ENCODE measurements at places on chromosomes 1 and 21. TPM values are rescaled to one million over a fixed set of nuclear protein-coding genes. Genes with fewer than 3 reads are reported as not detected.

GRCh38 chr21:41164981-41165655, 2.8 kb upstream of the BACE2 start:
- DNase-seq, result peak; percentile 51

DNA sequence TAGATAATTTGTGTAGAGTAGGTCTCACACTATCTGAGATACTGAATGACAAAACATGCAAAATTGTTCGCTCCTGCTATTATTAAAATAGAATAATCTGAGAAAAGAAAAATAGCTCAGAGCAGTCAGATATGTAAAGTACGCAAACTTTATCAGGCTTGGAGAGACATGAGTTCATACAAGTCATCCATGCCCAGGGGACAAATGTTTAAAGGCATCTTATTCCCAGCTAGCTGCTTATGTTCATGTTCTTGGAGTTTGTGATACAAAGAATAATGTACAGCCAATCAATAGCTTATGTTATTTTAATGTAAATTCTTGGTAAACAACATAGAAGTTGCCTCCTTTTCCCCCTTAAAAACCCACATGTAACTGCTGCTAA, 69.4 kb upstream of the USP25 start:
- DNase-seq, result no peak

DNA sequence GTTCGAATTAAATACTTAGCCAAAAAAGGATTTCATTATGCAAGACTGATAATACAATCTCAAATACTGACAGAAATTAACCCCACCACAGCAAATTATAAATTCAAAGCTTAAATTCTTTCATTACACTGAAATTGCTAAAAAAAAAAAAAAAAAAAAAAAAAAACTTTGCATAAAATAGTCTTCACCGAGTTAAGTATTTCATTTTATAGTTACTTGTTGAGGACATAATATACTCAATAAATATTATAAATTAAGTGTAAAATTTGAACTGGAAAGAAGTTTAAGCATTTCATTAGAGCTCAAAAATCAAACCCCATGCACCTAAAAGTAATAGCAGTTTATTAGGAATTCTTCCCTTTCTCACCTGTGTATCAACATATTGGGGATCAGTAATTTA, 1.9 kb upstream of the PSMG1 start:
- DNase-seq, result no peak

DNA sequence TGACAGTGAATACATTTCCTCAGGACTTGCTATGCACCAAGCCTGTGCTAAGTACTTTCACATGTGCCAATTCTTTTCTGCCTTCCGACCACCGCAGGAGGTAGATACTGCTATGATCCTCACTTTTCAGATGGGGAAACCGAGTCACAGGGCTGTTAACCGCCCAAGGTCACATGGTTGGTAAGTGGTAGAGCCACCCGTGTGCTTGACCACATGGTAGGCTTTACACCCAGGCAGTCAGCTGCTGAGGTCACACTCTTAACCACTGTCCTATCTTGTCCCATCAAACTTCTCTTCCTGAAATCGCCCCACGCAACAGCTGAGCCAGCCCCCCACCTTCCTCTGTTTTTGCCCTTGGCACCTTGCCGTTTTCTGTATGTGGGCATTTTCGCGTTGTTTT, 31.0 kb upstream of the SDHB start:
- peak; percentile 72 for DNase-seq

DNA sequence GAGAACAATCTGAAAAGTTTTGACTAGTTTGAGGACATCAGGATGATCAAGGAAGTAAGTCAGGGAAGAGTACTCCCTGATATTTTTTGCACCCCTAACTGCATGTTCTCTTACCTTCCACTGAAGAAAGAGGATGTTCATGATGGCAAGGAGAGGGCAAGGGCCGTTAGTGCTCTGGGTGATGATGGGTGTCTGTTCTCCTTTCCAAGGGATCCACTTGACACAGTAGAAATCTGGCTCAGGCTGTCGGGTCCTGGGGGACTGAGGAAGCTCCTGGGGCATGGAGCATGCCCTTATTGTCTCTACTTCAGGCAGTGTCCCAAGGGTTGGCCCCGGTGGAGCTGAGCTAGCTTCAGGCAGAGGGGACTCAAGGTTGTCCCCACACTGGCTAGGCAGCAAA, 4.7 kb downstream of the MINDY1 start:
- DNase-seq, result no peak

- DNase-seq, result no peak
These were observed 92.1 kb upstream of the C1orf174 start for GRCh38 chr1:3992103-3992556.

DNA sequence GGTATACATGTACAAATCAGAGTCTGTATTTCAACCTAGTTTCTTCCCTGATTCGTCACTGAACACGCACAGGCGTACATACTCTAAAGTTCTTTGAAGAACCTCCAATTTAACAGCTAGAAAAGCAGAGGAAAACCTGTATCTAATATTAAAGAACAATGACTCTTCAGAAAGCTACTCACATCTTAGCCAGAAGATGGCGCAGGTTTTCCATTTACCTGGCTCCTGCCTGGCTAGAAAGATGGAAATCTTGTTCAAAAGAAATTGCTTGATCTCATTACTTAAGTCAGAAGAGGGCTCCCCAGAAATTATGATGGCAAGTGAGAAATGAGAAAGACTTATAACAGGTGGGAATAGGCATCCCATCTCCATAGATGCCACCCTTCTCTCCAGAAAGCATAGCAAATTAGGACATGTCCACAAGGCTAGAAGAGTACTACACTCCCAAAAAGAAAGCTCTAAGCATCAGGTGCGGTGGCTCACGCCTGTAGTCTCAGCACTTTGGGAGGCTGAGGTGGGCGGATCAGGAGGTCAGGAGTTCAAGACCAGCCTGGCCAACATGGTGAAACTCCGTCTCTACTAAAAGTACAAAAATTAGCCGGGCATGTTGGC, 19.0 kb upstream of the L1TD1 start:
- DNase-seq, result peak; percentile 60

- DNase-seq, result no peak
These were observed 307.1 kb downstream of the AMY1C start for GRCh38 chr1:104056786-104057185.

- DNase-seq, result peak; percentile 40
These were observed 5.5 kb downstream of the NCAM2 start for GRCh38 chr21:21003701-21004100.

DNA sequence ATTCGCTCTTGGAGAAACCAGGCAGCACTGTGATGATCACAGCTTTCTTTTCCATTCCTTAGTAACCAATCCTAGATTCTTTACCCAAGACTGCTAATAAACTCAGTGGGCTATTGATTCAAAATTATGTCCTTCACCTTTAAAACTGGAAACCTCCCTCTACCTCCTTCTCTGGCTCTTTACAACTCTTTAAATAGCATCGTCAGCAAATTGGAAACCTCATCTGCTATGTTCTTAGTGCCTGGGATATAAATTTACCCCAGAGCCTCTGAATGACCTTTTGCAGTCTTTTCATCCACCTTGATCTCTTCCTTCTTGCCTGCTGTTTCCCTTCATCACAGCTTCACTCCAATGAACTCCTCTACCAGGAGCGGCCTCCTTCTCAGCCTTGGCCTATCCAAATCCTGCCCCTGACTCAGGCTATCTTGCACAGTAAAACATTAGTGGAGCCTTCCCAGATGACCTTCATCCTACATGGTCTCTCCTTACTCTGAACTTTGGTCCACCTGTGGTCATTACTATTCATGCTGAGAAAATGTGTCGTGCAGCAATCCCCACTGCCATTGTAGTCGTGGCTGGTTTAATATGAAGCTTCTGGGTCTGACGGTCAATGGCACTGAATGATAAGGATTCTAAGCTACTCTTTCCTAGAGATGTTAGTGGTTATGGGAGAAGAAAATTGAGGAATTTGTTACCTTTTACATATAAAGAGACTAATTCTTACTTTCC, 644.1 kb downstream of the SMYD3 start:
- no peak for DNase-seq

GRCh38 chr1:21562896-21563295, 53.7 kb downstream of the ALPL start:
- DNase-seq, result no peak

- DNase-seq, result no peak
These were observed 20.5 kb downstream of the TARBP1 start for GRCh38 chr1:234458352-234459017.

DNA sequence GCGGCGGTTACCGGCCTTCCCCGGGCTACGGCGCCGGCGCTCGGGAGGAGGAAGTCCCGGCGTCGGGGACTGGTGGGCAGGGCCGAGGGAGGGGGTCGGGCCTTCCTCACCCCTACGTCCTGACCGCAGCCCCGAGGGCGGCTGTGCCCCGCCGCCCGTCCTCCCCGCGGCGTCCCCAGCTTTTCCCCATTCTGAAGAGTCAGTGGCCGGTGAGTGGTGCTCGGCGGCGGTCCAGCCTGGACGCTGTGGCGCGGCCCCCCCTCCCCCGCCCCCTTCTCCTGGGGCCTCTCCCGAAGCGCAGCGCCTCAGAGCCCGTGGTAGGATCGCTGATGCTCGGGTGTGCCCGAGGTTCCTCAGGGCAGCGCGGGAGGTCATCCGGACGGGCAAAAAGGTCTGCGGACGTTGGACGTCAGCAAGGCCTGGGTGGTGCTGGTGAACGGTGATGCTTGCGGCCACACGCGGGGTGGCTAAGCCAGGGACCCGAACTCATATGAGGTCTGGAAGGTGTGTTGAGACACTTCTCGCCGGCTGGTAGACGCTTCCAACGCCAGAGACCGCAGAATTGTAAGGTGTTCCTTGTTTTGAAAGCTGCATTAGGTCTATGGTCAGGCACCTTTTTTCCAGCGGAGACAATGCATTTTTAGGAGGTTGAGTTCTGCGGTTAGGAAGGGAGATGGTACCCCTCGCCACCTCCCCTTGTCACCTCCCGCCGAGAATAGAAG, 725 bp downstream of the SLC25A33 start:
- peak; percentile 54 for DNase-seq

DNA sequence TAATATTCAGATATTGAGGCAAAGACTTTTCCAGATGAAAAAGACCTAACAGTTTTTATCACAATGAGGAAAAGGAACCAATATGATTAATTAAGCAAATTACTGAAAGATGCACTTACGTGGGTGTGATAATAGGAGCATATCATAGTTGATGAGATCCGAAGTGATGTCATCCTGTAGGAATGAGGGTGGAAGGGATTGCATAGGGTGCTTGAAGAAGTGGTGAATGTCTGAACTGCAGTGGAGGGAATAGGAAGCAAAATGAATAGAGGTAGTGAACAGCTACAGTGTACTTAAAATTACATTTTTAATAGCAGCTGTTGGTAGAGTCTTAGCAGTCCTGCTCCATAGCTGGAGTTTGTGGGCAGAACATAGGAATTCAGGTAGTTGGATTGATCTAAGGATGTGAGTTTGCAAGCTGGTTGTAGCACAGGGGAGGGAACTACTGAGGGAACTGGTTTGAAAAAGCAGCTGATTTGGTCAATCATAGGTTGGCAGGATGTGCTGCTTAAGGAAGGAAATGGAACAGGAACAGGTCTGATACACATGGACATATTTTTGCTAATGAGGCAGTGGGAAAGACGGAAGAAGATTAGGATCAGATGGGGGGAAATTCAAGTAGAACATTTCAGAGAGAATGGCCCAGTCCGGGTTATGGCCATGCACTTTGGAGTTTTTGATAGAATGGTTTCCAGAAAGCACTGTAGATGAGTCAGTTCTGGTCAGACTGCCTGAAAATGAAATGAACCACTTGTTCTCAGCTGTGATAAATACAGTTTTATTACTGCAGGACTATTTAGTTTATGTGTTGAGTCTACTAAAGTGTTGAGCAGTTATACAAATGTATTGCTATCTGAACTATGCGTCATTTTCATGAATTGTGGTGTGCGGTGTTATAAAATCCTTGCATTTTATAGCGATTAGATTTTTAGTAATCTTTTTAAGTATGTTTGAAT, 155.8 kb downstream of the RYR2 start:
- no peak for DNase-seq

DNA sequence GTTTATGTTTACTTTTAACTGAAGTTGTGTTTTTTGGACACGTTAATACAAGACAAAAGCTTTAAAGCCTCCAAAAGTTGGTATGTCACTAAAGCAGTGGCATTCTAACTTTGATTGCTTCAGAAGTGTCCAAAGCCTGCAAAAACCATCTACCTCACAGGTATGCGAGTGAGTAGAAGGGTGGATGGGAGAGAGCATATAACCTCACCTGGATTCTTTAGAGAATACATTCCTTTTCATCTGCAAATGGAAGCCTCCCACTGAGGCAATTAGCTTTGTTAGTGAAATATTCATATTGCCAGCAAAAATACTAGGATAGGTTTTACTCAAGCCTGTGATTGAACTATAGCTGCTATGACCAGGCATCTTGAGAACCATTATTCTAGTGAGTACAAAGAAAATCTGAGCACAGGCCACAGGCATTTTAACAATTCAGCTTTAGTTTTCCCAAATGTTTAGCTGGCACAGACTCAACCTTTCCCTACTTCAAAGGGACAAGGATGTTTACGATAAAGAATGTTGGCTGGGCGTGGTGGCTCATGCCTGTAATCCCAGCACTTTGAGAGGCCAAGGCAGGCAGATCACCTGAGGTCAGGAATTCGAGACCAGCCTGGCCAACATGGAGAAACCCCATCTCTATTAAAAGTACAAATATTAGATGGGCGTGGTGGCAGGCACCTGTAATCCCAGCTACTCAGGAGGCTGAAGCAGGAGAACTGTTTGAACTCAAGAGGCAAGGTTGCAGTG, 39.7 kb downstream of the MAP3K21 start:
- no peak for DNase-seq

DNA sequence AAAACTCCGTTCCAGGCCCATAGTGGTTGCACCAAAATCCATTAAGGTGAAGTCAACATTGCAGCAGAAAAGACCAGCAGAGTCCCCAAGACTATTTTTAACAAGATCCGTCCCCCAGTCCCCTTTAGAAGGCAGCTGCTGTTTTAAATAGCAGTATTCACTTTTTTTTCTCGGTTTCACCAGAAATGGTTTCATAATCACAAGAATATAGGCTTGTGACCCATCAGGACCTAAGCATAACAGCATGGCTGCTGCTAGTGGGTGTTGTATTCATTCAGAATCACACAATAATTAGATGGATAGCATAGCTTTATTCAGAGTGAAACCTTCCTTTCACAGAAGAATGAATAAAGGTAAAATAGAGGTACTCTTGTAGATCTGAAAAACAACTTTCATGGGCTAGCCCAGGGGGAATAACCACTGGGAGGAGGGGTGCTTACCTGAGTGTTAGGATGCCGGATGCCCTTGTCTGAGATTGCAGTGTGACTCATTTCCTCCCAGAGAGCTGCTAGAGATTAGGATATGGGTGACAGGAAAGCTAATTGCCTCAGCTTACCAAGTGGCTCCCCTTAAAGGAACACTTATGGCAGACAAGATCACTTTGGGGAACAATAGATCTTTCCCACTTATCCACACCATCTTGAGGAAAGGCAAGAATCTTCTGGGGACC, 35.0 kb downstream of the ACKR1 start:
- no peak for DNase-seq

DNA sequence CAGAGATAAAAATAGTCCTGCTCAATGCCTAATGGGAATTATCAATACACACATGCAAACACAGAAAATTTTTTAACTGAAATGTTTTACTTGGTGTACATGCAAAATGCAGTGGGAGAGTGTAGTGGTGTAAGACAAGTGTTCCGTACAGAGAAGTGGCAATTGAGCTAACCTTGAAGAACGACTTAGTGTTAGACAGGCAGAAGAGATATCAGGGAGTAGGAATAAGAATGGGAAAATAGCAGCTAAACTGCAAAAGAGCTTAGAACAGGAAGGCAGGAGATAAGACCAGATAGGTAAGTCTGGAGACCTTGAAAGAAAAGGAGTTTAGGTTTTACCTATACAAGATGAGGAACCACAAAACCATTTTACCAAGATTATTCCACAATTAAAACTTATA, 9.0 kb downstream of the USP24 start:
- no peak for DNase-seq

Gene HLCS
- total RNA-seq, result 32.5 TPM

Gene LINGO4
- not detected for total RNA-seq

Gene RNF186
- total RNA-seq, result not detected

Gene NOTCH2
- total RNA-seq, result 55.7 TPM

Gene RORC
- 0.72 TPM for total RNA-seq

Gene LAMC1
- total RNA-seq, result 298 TPM

Gene LAMB3
- 8.5 TPM for total RNA-seq

All from myocyte (in vitro differentiated cells).